ENCODE measurements at places on chromosomes 3 and 15. TPM values are rescaled to one million over a fixed set of nuclear protein-coding genes. Genes with fewer than 3 reads are reported as not detected.
A peak's percentile ranks its signal among the peaks of the same experiment; 100 is the strongest.

DNA sequence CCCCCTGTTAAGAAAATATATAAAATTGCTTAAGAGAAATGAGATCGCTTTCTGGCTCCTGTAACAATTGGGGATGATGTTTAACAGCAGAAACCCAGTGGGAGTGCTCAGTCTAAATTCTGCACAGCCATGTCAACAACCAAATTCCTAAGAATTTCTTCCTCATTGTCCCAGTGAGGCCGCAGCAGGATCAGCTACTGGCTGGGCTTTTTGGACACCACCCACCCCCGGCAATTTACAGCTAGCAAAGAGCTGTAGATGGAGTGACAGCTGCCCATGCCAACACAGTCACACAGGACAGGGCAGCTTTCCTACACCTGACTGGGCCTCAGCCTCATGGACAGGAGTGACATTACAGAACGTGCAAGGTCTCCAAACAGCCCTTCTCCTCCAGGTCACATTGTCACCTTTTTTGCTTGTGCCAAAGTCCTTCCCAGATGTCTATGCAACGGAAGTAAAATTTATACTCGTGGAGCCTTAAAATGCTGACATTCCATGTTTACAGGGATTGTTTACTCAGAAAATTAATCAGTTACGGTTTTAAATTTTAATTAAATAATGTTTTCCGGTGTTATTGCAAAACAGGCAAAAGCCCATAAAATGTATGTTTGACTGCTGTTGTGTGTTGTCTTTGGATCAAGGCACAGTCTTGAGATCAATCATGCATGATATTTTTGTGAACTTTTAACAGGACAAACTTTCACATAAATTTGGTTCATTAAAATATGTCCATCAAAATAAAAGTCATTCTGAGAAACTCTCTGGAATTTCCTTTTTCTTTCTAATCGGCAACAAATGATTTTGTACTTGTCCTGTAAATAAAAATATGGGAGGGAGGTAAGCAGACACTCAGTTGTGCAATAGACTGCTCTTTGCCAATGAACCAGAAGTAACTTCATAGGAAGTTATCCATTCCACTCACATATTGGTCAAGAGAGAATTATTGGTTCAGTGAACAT is 943.2 kb downstream of the MCTP2 start:
- no peak for DNase-seq

DNA sequence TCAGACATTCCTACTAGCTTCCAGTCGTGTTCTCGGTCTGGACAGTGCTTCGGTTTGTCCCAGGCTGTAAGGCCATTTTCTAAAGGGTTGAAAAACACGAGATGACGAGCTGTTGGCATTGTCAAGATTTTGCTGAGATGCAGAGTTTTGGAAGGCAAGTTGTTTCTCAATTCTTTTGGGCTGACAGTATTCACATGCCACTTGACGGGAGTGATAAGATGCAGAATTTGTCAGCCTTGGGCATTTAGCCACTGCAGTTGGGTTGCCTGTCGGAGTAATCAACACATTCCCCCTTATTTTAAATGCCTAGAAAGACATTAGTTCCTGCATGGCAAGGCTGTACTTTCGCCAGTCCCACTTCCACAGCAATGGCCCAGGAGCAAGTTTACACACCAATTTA is 245.2 kb downstream of the NR1D2 start:
- no peak for DNase-seq

DNA sequence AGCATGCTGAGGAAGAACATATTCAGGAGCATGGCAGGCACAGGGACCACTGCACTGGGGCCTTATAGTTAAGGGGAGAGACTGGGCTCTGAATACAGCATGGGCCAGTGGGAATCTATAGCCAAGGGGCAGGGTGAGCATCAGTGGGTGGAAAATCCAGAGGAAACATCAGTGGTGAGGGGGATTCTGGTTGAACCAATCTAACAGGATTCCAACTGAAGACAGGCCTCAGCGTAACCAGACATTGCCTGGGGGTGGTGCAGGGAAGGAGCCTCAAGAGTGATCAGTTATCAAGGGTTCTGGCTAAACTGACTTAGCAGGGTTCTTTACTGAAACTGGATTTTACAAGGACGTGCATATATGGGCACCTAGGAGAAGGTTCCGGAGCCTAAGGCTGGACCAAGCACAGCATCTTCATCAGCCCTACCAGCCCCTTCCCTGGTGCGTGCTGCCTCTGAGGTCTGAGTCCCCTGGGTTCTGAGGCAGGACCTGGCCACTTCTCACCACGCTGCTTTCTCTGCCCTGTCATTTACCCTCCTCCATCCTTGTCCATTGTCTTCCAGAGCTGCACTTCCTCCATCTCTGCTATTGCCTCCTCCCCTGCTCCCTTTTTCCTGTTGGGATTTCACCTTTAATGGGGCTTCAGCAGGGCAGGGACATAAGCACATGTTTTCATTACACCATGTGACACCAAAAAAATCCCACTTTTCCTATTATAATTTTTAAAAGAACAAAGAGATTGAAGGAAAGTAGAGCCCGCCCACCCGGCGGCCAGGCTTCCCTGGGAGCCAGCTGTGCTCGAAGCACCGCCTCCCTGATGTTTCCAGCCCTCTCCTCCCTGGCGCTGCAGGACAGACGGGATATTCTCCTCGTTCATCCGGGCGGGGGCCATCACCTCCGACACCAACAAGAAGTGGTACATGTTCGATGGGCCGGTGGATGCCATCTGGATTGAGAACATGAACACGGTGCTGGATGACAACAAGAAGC is 52.1 kb downstream of the DNAH1 start:
- DNase-seq = no peak

DNA sequence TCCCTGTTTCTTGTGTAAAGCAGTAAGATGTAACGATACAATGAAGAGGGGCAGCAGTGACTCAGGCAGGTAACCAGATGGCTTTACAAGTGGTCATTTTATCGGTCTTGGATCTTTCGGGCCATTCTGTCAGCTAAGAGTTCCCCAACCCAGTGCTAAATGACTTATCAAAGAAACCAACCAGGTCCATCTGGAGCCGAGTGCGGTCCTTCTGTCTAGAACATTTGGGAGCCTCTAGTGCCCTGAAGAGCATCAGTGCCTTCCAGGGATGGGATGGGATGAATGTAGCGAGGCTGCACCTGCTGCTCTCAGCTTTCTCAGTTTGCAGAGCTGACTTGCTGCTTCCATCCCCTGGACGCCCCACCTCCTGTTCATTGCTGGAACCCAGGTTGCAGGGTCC is 131.7 kb upstream of the AGBL1 start:
- no peak for DNase-seq

DNA sequence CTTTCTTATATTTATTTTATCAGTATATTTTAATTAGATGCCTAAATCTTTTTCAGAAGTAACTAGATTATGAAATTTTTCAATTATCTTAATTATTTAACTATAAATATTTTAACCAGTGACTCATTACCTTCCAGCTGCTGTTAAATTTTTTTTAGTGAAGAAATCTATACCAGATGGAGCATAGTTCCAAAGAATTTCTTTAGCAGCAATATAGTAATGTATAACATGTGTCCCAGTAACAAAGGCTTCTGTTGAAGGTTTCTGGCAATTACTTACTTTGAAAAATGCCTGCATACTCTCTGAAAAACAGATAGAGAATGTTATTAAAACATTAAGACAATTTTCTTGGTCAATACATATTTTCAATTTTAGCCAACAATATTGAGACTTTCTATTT is 45.1 kb upstream of the CP start:
- no peak for DNase-seq

- no peak for DNase-seq
Measured at GRCh38 chr15:65926899-65927298, 57.6 kb downstream of the RAB11A start.

GRCh38 chr3:181327349-181327748 is 337.8 kb upstream of the DNAJC19 start:
- no peak for DNase-seq

GRCh38 chr3:43053291-43053690 is 52.6 kb downstream of the POMGNT2 start:
- no peak for DNase-seq

- peak; percentile 63 for DNase-seq
Measured at GRCh38 chr3:109731639-109732473, 394.5 kb upstream of the DPPA4 start.

- no peak for DNase-seq
Measured at GRCh38 chr15:42315521-42315920, 42.3 kb upstream of the TMEM87A start.

- DNase-seq = no peak
Measured at GRCh38 chr15:20356911-20357480, 184.6 kb downstream of the GOLGA6L6 start.

DNA sequence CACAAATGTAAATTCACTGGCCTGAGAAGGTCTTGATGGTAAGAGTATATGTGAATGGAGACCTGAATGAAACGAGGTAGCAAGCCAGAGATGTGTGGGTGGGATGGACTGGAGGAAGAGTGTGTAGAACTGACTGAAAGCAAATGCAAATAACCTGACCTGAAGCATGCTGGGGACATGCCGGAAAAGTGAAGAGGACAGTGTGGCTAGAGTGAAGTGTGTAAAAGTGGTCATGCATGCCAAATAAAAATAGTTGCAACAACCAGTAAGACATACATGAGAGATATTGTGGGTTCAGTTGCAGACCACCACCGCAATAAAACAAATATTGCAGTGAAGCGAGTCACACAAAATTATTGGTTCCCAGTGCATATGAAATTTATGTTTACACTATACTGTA is 82.3 kb downstream of the LPP start:
- no peak for DNase-seq

DNA sequence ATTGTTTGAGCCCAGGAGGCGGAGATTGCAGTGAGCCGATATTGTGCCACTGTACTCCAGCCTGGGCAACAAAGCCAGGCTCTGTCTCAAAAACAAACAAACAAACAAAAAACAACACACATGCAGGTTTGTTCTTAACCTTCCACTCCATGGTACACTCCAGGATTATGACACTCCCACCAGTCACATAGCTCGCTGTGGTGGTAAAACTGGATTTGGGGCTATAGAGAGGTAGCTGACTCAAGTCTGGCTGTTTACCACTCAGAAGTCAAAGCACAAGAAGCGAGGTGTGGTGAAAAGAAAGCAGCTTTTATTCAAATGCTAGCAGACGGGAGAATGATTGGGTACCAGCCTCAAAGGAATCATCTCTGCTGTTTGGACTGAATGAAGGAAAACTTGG is 49.0 kb upstream of the SIAH2 start:
- no peak for DNase-seq

GRCh38 chr3:48507256-48508061 is 3.5 kb upstream of the SHISA5 start:
- DNase-seq = peak; percentile 84

GOLGA8S gene
- total RNA-seq = 0.09 TPM

ABTB1 gene
- total RNA-seq = 25.1 TPM

IL12A gene
- total RNA-seq = 1.0 TPM

ACKR4 gene
- 8.1 TPM for total RNA-seq
